A549 treated with DMSO at 1 μM for 4 hours (cell line): ENCODE measurements at places on chromosomes 1 and 21. TPM values are rescaled to one million over a fixed set of nuclear protein-coding genes. Genes with fewer than 3 reads are reported as not detected.

Gene BARHL2
- not detected in 5 replicates for total RNA-seq

Gene SGIP1
- not detected in 5 replicates for total RNA-seq

Gene EFNA3
- total RNA-seq: 3.7 to 5.6 TPM (median 4.2 TPM) in 5 replicates

Gene LMOD1
- not detected in 5 replicates for total RNA-seq

Gene ESRRG
- total RNA-seq: not detected in 5 replicates

Gene SLC6A9
- total RNA-seq: 13.6 to 17.8 TPM (median 14.4 TPM) in 5 replicates

Gene ZNF683
- not detected in 5 replicates for total RNA-seq

Gene TMEM61
- total RNA-seq: 0.34 to 0.50 TPM (median 0.40 TPM) in 3 of 5 replicates, not detected in the others

Gene PTGS2
- 10.0 to 16.4 TPM (median 13.3 TPM) in 5 replicates for total RNA-seq

Gene PDC
- not detected in 5 replicates for total RNA-seq

Gene PPIAL4G
- total RNA-seq: not detected in 5 replicates

Gene PROX1
- 0.05 to 0.46 TPM (median 0.06 TPM) in 4 of 5 replicates, not detected in the other for total RNA-seq

Gene IL23R
- not detected in 5 replicates for total RNA-seq
